ENCODE measurements at places on chromosomes 2 and 18.
A peak's percentile ranks its signal among the peaks of the same experiment; 100 is the strongest.

- DNase-seq: no peak
These were observed 12.7 kb downstream of the NEU4 start for GRCh38 chr2:241821460-241822263.

- DNase-seq: no peak
These were observed 20.4 kb upstream of the ERCC3 start for GRCh38 chr2:127314193-127314988.

GRCh38 chr2:141957321-141957720 is 173.5 kb downstream of the LRP1B start:
- DNase-seq: no peak

- DNase-seq: peak; percentile 93
These were observed 195.9 kb downstream of the SH3RF3 start for GRCh38 chr2:109324861-109325260.

DNA sequence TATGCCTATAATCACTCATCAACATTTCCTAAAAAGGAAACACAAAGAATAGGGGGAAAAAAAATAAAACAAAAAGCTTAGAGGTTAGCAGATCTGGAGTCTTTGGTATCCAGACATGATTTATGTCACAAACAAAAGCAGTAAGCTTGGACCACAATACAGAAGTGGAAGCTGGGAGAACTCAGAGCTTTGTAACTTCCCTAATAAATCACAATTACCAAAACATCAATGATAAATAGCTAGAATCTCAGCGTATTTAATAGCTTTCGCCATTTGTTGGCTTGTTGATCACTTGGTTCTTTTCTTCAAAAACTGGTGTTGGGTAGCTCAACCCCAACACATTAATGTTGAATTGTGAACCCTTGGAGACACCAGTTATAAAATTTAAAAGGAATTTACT is 392.5 kb downstream of the IRS1 start:
- no peak for DNase-seq

DNA sequence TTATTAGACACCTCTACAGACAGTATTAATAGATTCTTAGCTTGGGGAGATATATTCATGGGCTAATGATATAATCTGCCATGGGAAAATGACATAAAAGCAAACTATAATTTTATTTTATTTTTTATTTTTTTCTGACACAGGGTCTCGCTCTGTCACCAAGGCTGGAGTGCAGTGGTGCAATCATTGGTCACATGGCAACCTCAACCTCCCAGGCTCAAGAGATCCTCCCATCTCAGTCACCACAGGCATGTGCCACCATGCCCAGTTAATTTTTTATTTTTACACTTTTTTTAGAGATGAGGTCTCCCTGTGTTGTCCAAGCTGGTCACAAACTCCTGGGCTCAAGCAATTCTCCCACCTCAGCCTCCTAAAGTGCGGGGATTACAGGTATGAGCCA is 39.3 kb downstream of the RTN4 start:
- DNase-seq: peak; percentile 49

DNA sequence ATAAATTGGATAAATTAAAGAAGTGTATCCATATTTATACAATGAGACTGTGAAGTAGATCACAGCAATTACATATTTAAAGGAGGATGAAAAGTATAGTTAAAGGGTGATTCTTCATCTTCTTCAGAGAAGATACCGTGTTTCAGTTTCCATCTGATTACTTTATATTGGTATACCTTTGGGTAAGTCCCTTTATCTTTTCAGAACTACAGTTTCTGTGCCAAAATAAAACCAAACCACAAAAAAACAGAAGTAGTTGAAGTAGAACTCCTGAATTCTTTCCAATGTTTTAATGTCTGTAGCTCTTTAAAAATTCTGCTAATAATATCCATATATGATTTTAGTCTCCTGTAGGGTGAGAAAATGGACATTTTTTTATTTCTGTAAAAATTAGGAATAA is 231.2 kb upstream of the LINC00305 start:
- DNase-seq: no peak

DNA sequence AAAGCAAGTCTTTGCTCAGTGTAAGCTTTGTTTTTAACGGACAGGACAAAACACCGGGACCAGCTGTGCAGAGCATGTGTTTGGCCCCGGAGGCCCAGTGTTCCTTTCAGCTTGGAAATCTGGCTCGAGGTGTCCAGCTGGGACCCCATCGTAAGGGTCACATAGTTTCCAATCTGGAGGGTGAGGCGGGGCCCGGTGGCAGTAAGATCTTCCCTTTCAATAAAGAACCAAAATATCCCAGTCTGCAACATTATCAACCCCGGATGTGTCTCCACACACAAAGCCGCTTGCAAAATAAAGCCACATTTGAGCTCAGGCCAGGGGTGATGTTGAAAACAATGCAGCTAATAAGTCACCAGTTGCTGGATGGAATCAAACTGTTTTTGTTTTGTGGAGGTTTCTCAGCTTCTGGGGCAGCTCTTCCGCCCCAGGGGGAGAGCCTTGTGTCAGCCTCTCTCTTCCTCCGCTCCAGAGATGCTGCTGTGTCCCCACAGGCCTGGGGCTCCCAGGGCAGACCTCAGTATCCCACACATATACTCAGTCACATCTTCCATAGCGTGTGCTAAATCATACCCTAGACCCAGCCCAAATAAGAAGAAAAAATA is 138.6 kb upstream of the GLI2 start:
- DNase-seq: peak; percentile 33

All from astrocyte of the hippocampus (primary cell).